Activated CD4-positive, alpha-beta T cell treated with anti-CD3 and anti-CD28 coated beads, Interleukin-2, amount 50 U/mL, for 48 hours (primary cell): ENCODE measurements at places on chromosomes 3 and 15.

DNA sequence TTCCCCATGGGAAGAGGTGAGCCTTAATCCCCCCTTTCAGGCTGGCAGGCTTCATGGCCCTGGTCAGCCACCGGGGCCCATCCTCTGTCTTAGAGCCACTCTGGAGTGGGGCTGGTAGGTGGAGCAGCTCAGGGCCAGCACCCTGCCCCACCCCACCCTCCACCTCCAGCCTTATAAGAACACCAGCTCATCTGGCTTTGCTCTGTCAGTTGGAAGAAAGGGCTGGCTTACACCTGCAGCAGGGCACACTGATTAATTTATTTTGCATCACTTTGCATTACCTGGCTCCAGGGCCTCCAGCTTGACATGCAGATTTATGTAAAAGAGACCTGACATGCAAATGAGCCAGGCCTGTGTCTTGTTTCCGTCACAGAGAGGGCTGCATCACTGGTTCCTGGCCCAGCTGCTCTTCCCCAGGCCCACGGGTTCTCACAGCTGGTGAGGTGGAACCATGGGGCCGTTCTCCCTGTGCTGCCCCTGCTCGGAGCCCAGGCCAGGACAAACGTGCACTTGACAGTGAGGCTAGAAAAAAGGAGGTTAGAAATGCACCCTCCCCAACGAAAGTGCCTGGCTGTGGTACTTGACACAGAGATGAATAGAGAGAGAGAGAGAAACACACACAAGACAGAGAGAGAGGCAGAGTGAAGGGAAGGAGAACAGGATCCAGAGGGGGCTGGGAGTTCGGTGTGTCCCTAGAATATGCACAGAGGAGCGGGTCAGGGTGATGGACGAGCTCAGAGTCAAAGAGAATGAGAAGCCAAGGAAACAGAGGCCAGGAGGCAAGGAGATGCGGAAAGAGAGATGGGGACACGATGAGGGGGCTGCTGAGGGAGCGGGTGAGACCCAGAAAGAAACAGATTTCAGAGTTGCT lies 44.5 kb upstream of the MAGEF1 start:
- DNase-seq: no peak

- no peak for DNase-seq
These were observed 24.4 kb downstream of the MIX23 start for GRCh38 chr3:122358703-122359032.

GRCh38 chr3:168539909-168540308 lies 444.2 kb upstream of the GOLIM4 start:
- DNase-seq: no peak

DNA sequence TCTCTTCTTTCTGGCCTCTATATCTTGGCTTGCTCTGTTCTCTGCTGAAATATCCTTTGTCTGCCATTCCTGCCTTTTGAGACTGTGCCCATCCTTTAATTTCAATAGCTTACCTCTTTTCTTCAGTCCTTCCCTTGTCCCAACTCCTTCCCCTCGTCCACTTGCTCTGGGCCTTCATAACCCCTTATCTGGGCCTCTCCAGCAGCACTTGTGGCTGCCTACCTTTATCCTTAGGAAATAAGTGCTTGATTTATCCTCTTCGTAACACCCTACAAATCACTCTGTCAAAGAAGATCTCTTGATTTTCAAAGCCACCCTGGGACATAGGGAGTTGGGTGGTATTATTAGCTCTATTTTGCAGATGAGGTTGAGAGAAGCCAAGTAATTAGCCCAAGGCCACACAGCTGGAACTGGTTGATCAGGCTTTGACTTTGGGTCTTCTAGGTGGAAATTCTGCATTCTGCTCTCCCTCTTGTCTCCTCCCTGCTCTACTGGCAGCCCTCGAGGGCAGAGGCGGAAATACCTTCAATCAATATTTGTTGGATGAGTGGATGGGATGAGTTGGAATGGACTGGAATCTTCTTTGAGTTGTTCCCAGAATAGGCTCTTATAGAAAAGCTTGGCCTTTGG lies 84.0 kb upstream of the TLE3 start:
- DNase-seq: no peak

- DNase-seq: no peak
These were observed 70.8 kb downstream of the GOLGA8B start for GRCh38 chr15:34512628-34513027.

DNA sequence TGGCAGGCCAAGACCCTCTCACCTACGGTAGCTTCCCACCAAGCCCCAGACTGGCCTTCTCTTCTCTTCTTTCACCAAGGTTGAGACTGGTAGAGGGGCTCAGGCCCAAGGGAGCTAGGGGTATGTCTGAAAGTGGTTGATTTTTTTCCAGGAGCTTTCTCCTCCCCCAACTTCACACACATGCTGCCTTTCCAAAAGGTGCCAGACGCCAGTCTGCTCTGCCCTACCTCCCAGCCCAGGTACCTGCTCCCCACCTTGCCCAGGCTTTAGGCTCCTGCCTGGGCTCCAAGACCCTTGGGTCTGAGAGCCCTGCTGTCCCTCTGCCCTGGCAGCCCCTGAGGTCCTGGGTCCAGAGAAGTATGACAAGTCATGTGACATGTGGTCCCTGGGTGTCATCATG lies 28.4 kb downstream of the MAPKAPK3 start:
- no peak for DNase-seq

DNA sequence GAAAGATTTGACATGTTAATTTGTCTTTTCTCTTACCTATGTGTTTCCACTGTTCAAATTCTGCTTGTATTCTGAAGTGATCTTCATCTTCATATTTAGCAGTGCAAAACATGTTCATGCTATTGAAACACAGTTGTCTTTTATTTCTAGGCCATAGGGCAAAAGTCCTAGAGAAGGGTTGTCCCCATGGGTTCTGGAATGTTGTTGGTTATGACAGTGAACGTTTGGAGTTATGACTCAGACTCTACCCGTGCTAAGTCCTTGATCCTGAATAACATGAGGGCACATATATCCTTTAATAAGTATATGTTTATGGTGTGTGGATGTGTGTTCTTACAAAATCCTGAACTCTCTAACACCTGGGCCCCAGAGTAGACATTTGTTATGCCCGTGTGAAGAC lies 23.0 kb upstream of the ARPP21 start:
- no peak for DNase-seq

- DNase-seq: no peak
These were observed 121.1 kb downstream of the ZNF621 start for GRCh38 chr3:40645883-40646282.

DNA sequence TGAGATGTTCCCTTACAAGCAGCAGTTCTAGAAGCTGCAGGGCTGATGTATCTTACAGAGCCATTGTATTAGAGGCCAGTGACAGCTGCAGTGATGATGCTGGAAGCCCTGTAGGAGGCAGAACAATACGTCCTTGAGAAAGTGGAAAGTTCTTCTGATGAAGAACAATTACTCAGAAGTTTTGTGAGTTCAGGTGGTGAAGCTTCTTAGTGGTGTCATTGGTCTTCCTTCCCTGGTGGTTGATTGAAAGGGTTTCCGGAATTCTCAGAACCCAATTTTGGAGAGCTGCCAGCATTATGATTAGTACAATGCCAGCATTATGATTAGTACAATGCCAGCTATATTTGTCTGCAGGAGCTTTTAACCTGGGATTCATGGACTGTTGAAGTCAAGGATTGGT lies 356.4 kb downstream of the MFSD1 start:
- DNase-seq: no peak

DNA sequence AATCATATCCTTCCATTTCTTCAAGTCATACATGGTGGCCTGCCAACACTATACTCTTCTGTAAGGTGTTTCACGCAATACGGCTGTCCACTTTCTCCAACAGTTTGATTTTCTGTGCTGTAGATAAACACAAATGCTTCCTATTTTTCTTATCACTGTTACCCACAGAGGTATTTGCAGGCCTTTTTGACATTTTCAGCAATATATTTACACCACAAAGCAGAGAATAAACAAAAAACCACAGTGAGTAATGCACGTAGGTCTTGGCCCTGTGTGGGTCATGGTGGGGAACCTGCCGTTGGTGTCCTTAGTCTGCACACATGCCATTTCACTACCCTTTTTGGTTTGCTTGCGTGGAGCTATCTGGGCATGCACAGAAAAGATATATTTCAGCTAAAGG lies 59.5 kb downstream of the LRRC28 start:
- no peak for DNase-seq

GRCh38 chr3:100425316-100425715 lies 24.0 kb downstream of the LNP1 start:
- no peak for DNase-seq

DNA sequence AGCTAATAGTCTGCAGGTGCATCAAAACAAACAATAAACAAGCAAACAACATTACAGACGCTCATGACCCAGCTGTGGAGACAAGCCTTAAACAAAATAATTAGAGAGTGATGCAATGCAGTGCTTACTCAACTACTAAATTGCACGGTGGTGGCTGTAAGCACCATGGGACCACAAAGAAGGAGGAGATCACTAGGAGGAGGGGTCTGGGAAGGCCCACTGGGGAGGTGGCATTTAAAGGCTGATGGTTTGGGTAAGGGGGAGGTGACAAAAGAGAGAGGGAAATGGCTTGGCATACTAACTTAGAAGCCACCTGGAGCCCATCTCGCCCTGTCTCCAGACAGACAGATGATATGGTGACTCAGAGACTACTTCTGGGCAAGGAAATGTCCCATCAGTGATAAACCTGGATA lies 516.7 kb downstream of the FOXP1 start:
- DNase-seq: peak; percentile 53

DNA sequence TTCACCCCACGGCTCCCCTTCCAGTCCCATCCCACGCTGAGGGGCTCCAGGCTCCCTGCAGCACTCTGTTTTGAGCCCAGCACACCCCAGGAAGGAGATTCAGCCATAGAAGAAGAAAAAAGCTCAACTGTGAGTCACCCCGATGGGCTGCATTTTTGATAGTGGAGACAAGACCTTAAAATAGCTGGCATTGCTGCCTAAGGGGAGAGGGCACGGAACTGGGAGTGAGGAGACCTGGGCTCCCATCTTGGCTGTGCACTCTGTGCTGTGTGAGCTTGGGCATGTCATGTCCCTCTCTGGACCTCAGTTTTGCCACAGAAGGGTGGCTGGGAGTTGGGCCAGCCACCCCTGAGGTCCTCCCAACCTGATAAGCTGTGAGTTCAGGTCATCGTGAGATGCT lies 57.2 kb upstream of the SMAD6 start:
- no peak for DNase-seq

GRCh38 chr3:127888564-127889107 lies 26.4 kb upstream of the KBTBD12 start:
- DNase-seq: no peak

DNA sequence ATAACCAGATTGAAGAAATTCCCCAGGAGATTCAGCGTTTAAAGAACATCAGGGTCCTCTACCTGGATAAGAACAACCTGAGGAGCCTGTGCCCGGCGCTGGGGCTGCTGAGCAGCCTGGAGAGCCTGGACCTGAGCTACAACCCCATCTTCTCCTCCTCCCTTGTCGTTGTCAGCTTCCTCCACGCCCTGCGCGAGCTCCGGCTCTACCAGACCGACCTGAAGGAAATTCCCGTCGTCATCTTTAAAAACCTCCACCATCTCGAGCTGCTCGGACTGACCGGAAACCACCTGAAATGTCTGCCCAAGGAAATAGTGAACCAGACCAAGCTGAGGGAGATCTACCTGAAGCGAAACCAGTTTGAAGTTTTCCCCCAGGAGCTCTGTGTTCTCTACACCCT lies 9.4 kb upstream of the LRRC34 start:
- no peak for DNase-seq

DNA sequence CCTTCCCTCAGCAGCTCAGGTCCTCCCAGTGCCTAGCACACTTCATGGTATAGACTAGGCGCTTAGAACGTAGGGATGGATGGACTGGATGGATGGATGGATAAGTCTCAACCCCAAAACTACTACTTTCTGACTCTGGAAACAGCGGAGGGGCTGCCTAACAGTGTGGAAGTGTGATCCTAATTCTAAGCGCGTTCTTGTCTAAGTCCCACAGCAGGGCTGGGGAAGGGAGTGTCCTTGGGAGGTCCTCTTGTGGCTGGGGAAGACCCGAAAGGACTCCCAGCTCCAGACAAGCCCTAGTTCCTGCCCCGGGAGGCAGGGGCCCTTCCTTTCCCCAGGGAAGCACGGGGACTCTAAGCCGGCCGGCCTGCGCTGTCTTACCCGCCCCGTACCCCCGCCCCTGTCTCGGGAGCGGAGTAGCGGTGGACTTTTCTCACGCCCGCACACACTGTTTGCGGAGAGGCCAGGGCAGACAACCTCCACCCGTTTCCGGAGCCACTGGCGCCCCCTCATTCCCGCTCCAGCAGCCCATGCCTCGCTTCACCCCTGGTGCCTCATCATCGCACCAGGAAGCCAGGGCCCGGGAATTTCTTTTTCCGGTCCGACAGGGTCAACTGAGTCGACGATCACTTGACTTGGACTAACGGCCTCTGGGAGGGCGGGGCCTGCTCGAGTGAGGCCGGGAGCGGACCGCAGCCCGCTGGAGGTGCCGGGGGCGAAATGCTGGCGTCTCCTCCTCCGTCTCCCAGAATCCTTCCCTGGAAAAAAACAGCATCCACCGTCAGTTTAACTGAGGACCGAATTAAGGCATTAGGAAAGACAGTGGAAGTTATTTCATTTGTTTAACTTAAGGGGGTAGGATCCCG lies 133.3 kb downstream of the TBC1D2B start:
- peak; percentile 77 for DNase-seq

GRCh38 chr3:193711964-193712598 lies 119.1 kb downstream of the OPA1 start:
- no peak for DNase-seq

DNA sequence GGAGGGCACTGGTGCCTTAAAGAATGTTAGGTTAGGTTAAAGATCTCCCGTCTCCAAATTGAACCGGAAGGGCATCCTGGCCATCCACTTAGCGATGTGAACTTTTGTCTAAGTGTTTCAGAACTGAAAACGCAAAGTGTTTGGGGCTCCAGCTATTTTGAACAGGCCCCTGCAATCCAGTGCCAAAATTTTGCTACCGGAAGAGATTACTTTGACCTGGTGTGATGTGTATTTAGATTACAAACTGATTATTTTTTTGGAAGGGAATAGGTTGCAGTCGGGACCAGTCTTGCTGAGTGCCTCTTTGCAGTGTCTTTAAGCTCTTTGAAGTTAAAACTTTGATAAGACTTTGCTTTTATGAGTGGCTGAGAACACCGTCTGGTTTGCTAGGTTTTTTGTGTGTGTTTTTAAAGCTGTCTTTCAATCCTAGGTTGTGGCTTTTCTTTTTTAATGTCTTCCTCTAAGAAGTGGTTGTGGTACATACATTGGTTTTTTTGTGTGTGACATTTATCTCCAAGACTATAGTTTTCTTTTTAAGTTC lies 179.6 kb downstream of the OR4M2 start:
- DNase-seq: no peak

GRCh38 chr3:100403362-100404249 lies 2.3 kb downstream of the LNP1 start:
- no peak for DNase-seq

- DNase-seq: no peak
These were observed 8.7 kb upstream of the ST3GAL6 start for GRCh38 chr3:98754483-98754882.

DNA sequence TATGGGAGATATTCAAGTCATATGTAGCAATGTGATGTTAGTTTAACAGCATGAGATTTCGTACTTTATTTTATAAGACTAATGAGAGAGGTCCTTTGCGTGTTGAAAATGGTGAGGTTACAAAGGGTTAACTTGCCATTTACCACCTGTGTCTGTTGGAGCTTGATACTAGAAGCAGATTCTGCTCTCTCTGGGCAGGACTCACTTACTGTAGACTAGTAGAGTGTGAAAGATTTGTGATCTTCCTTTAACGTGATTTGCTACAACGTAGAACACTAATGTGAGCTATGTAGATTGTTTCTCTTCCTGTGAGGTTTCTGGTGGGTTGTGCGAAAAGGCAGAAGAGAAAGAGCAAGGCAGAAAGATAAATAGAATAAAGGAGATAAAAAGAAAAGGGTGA lies 1.1 kb downstream of the TP63 start:
- DNase-seq: no peak

GRCh38 chr3:183991403-183991802 lies 26.3 kb downstream of the ABCC5 start:
- no peak for DNase-seq
